NCI-H748 treated with DMSO at 0.1 percent for 48 hours (cell line): ENCODE measurements at places on chromosomes 1 and 21.
A peak's percentile ranks its signal among the peaks of the same experiment; 100 is the strongest.

- no peak for DNase-seq
Observed at GRCh38 chr1:45437323-45437722, 53.6 kb downstream of the TESK2 start.

DNA sequence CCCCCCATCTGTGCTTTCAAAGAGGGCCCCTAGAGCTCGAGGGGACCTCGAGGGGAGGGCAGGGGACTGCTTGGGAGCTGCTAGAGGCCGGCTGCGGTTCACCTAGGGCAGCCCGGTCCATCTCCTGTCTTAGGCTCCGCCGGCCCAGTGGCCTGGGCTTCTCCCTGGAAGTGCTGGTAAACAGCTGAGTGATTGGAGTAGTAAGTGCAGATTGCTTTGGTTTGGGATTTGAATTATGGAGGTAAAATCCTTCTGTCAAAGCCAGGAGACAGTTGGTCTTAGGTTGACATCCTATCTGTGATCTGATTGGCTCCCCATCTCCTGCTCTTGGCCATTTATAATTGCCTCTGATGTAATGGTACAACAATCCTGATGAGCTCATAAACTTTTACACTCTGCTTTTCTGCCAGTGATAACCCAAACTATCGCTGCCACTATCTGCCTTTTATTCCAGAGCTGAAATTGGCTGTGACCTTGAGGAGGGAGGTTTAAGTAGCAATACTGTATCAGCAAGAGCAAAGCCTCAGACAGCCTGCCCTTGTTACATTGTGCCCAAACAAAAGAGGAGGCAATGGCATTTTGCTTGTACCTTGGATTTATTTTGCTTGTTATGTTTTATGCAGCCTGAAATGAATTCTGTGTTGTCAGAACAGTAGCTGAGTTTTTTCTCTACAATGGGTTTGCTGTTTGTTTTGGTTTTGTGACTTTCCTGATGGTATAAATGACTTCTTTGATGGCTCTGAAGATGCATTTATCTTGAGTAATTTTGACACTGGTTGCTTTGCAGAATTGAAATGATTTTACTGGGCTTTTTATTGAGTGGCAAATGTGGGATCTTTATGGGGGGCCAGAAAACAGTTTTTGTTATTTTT lies 2.4 kb downstream of the ARID1A start:
- peak; percentile 78 for DNase-seq

- DNase-seq, result no peak
Observed at GRCh38 chr1:245493029-245493428, 338.2 kb downstream of the KIF26B start.

GRCh38 chr1:229889031-229889517 lies 178.0 kb upstream of the GALNT2 start:
- no peak for DNase-seq

DNA sequence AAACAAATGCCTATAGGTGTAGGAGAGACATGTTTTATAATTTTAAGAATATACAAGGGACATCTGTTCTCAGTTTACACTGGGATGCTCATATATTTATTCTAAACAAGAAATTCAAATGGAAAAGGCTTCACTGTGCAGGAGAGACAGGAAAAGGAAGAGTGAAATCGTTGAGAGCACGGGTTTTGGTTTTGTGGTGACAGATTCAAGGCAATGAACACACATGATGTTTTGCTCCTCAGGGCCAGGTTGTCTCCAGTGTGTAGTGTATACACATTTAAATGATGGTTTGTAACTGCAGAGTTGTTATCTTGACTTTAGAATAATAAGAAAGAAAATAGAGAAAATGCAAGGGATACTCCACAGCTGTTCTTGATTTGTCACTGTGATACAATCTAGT lies 73.7 kb downstream of the S1PR1 start:
- no peak for DNase-seq

- no peak for DNase-seq
Observed at GRCh38 chr1:14970115-14970798, 183.3 kb upstream of the TMEM51 start.

GRCh38 chr1:38433084-38433722 lies 386.6 kb upstream of the POU3F1 start:
- DNase-seq, result no peak

DNA sequence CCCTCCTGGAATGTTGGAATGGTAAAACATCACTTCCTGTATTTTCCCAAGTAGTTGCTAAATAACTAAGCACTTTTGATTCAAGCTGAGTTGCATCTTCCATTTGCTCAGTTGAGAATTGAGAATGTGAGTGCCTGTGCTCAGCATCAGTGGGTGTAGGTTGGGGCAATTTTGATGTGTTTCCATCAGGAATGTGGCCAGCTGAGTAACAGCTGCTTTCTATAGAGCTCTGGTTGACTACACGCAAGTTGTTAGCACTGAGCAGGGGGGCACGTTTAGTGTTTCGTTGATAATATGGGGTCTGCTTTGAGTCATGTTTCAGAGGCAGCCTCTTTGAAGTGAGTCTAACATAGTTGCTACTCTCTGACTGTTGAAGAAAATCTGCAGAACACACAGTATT lies 41.5 kb downstream of the LRRC53 start:
- no peak for DNase-seq

GRCh38 chr1:224380003-224380402 lies 23.3 kb downstream of the CNIH4 start:
- no peak for DNase-seq

DNA sequence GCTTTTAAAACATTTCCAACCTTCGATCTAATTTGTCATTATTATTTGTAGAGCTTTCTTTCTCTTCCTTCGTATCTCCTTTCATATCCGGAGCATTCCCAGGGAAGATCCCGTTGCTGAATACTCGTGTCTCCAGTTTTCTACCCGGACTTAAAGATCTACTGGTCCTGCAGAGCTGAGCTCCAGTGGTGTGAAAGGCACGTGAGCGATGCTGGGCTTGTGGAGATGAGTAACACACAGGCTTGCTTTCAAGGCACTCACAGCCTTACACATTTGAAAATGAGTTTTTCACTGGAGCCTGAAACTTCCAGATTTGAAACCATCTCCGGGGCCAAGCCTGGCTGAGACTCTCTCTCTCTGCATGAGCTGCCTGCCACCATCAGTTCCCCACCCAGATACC lies 428.3 kb downstream of the KIF26B start:
- DNase-seq, result no peak

DNA sequence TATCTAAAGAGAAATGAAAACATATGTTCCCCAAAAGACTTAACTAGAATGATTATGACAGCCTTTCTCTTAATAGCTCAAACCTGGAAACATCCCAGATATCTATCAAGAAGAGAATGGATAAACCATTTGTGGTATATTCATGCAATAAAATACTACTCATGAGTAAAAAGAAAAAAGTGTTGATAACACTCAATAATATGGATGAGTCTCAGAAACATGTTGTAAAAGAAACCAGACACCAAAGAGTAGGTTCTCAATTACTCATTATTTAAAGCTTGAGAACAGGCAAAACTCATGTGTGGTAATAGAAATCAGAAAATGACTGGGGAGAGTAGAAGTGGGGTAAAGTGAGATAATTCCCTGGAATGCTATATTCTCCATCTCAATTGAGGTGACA lies 154.1 kb downstream of the PHTF1 start:
- no peak for DNase-seq

DNA sequence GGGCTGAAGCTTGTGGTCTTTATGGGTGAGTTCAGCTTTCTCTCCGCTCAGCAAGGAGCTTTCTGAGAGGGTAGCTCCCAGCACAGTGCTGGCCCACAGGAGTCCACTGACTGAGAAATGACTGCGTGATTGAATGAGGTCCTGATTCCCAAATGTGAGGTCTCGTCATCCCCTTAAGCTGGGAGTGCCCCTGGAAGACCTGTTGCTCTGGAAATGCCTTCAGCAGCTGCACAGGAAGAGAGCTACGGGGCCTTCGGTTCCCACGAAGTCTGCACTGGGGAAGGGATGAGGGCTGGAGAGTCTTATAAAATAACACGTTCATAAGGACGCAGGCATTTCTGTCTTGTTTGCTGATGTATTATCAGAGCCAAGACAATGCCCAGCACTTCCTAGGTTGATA lies 14.0 kb downstream of the TNNT2 start:
- DNase-seq, result no peak

- DNase-seq, result no peak
Observed at GRCh38 chr1:72253132-72253531, 29.2 kb downstream of the NEGR1 start.

DNA sequence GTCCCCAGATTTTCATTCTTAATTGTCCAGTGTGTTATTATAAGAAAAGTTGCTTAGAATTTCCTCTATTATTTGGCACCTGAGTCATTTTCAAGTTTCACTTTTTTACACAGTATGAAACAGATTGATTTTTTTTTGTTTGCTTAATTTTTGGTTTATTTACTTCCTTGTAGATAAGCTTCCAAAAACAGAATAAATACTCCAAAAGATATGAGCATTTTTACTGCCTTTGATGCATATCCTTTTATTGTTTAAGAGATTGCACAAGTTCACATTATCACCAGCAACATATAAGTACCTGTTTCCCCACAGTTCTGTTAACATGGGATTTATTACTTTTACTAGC lies 36.3 kb upstream of the AHCYL1 start:
- no peak for DNase-seq

- no peak for DNase-seq
Observed at GRCh38 chr1:31218705-31219104, 21.0 kb downstream of the NKAIN1 start.

- no peak for DNase-seq
Observed at GRCh38 chr1:32332290-32333079, 3.5 kb downstream of the MARCKSL1 start.

DNA sequence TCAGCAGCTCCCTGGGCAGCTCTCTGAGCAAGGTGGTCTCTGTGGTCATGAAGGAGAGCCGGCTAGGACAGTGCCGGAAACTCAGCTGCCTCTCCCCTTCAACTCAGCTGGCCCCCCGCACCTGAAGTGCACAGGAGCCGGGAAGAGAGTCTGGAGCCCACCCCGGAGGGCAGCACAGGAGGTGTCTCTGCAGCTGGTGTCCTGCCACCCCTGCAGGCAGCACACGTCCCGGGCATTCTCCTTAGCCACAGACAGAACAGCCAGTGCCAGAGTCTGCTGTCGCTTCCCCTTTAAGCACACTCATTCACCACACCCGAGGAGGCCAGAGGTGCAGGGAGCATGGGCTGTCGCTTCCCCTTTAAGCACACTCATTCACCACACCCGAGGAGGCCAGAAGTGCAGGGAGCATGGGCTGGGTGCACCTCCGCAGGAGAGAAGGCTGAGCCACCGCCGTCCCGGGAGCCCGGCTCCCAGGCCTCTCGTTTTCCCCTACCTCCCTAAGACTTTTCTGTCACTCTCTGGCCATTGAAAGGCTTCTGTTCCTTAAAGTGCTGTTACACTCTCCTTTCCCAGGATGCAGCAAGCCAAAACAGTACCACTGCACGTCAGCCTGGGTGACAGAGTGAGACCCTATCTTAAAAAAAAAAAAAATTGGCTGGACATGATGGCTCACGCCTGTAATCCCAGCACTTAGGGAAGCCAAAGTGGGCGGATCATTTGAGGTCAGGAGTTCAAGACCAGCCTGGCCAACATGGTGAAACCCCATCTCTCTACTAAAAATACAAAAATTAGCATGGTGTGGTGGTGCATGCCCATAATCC lies 16.9 kb upstream of the SAMD11 start:
- DNase-seq, result no peak

GRCh38 chr1:177211231-177211630 lies 40.5 kb downstream of the BRINP2 start:
- DNase-seq, result no peak

DNA sequence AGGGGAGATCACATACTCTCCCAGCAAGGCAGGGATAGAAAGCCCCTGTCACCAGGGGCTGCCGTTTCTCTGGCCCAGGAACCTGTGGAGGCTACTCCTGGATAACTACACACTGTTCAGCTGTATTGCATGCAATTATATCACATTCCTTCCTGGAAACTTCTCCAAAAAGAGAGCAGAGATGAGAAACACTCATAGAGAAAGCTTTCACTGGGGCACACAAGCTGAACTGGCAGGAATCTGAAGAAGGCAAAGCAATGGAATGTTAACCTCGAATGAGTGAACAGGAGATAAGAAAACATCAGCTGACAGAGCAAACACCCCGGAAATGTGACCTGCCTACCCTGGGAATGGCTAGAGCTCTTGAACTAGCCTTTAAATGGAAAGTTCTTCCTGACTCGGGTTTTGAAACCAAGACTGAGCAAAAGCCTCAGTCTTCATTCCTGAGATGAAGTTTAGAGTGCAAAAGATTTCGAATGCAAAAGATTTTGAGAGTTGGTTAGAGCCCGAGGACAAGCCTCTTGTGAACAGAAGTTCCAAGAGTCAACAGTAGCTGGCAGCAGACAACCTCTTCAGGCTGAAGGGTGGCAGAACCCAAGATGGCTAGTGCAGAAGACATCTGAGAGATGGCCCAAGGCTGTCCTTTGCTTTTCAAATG lies 32.3 kb downstream of the CCN1 start:
- DNase-seq, result no peak

GRCh38 chr21:25689226-25689625 lies 45.5 kb downstream of the ATP5PF start:
- no peak for DNase-seq

DNA sequence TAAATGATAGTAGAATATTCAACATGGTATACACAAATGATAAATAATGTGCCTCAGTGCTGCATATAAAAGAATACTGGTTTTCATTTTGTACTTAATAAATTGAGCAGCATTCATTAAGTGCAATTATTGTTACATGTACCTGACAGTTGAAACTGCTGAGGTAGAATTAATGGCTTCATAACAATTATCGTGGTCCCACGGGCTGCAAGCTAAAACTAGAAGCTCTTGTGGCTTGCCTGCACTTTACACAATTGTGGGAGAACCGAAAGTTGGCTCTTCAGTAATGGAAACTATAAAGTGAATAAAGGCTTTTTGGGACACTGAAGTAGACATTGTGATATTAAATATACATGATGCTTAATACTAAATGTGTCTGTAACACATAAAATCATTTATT lies 23.2 kb downstream of the INSL5 start:
- DNase-seq, result peak; percentile 73

DNA sequence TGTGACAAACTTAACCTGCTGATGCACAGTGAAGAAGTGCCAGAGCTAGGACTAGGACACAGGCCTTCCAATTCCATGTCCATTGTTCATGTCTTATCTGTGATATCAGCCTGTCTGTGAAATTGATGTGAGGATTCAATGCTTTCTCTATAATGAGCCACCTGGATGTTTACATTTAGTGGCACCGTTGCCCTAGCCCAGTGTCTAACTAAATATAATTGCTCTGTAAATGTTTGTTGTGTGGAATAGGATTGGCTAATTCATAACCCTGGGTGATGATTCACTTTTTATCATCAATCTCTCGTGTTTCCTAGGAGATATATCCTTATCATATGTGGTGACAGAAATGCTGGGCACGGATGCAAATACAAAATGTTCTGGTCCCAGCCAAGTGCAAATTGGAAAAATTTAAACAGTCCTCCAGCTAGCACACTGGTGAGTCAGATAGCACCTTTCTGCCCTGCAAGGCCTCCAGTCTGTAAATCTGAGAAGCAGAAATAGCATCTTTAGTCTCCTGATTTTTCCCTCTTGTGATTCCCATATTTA lies 46.9 kb upstream of the GNG12 start:
- DNase-seq, result peak; percentile 98

GRCh38 chr1:182791281-182792179 lies 2.0 kb downstream of the NPL start:
- no peak for DNase-seq

- no peak for DNase-seq
Observed at GRCh38 chr21:35509001-35509704, 460.1 kb upstream of the RUNX1 start.
